NCI-H446 (cell line): ENCODE measurements at places on chromosomes 6 and 20.

DNA sequence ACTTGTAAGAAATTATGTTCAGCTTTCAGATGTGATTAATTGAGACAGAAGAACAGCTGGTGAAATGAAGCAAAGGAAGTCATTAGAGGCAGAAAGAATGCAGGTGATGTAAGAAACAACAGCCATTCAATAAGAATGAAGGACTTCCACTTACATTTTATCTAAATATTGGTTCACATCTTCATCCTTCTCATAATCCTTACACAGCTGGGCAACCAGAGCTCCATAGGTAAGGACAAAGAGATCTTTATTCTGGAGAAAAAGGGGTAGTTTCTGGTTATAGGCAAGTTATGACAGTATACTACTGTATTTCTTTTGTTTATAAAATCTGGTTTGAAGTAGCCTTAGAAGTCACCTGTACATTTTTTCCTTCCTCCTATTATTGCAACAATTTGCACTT lies 2.3 kb downstream of the TRAPPC3L start:
- DNase-seq = no peak

GRCh38 chr6:70398783-70399728 lies 14.3 kb upstream of the FAM135A start:
- no peak for DNase-seq

GRCh38 chr20:36279776-36280175 lies 26.4 kb upstream of the DLGAP4 start:
- DNase-seq = no peak

DNA sequence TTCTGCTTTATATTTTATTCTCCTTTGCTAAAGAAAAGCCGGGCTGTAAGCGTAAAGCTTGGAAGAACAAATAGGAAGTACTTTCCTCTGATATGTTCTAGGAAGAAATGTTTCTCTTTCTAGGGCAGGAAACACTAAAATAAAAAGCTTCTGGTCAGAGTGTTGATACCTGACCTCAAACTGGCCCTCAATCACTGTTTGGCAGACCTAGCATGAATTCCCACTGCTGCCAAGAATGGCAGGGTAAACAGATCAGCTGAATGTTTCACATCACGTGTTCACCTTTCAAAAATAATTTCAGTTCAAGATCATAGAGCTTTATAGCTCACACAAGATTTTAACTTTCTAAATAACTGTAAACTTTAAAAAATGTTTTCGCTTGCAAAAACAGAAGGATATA lies 2.9 kb downstream of the MPC1 start:
- DNase-seq = no peak

DNA sequence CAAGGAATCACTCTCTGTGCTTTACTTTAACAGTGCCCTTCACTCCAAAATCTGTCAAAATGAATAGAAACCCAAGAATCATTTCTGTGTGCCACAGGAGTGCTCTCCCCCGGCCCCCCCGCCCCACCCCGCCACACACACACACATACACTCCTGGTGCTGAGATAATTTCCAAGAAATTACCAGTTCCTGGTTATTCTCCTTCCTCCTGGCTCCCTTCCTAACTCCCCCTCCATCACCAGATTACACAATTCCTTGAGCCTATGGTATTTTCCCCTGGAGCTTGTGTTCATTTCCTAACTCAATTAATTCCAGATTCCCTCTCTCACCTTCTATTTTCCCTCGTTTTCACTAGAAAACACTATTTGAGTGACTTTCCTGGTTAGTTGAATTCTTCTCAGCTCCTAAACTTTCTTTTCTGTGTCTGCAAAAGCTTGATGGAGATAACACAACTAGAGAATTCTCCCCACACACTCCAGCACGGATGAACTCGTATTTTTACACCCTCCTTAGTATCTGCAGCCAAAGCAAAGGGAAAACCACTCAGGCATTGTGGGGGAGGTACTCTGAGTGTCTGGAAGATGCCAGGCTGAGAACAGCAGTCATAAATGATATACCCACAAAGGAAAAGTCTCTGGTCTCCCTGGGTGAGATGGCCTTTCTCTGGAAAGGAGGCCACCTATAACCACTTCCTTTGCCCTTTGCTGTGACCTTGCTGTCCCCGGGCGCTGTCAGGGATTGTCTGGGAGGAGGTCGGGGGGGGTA lies 1.9 kb upstream of the SLC24A3 start:
- DNase-seq = no peak

GRCh38 chr6:44147256-44147655 lies 11.4 kb upstream of the CAPN11 start:
- DNase-seq = no peak

DNA sequence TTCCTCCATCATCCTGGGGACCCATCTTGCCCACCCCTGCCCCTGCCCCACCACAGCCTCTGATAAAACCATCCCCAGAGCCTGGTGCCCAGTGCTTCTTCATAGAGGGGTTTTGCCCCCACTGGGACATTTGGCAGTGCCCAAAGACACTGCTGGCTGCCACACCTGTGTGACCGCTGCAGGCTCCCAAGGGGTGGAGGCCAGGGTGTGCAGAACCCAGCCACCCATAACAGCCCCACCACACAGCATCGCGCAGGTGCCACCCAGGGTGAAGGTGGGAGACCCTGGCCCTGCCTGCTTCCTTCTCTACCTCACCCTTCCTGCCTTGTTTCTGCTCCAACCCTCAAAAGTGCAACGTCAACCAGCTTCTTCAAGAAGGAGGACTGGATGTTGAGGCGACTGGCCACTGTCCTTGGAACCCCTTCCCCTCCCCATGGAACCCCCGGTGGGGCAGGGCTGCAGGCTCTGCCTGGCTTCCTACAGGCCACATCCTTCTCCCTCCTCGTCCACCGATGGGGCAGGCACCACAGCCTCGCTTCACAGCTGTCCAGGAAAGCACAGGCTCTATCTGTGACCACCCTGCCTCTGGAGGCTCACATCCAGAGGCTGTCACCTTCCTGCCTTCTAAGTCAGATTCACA lies 79.2 kb upstream of the MPC1 start:
- DNase-seq = no peak

DNA sequence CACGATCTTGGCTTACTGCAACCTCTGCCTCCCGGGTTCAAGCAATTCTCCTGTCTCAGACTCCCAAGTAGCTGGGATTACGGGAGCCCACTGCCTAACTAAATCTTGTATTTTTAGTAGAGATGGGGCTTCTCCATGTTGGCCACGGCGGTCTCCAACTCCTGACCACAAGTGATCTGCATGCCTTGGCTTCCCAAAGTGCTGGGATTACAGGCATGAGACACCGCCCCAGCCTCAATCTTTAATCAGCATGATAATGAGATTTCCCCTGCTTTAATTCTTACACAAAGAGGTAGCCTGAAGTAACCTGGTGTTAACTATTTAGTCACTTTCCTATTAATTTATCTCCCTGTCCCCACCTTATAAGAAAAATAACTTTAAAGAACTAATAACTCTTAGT lies 31.3 kb upstream of the TRDN start:
- DNase-seq = no peak

DNA sequence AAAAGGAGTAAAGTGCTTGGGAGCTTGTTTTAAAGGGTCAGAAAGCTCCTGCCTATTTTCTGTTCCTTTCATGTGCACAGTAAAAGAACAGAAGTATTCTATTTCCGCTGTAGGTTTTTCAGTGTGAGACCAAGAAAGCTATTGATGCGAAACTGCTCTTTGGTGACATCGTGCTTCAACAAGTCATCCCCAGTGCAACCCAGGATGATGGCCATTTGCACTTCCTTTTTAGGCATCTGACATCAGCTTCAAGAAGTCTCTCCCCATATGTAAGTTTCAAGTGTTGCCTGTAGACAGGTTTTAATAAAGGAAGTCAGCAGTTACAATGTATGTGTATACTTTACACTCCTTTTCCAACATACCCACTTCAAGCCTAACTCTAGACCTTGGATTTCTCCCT lies 131.6 kb downstream of the RFX6 start:
- DNase-seq = no peak

DNA sequence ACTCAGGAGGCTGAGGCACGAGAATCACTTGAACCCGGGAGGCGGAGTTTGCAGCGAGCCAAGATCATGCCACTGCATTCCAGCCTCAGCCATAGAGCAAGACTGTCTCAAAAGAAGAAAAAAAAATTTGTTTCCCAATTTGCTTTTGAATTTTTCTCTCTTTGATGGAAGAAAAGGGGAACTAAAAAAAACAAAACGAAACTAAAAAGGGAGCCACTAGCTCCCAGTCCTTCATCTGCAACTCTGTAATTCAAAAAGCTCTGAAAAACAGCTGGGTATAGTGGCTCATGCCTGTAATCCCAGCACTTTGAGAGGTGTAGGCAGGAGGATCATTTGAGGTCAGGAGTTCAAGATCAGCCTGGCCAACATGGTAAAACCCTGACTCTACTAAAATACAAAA lies 9.5 kb downstream of the OVOL2 start:
- DNase-seq = no peak

DNA sequence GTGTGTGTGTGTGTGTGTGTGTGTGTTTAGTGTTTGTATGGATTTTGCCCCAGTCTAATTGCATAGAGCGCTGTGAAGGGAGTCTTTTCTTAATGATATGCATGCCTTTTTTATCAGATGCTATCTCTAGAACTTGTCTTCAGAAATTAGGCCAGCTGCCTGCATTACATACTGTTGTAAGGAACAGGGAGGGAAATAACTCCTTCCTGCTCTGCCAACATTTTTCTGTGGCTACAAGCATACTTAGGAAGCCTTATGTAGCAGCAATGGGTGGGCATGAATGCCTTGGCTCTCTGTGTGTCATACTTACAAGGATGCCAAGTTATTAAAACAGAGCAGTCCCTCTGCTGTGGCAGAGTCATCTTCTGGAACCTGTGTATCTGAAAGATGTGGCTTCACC lies 8.0 kb upstream of the COL21A1 start:
- no peak for DNase-seq

- no peak for DNase-seq
Measured at GRCh38 chr20:59577037-59577808, 27.1 kb upstream of the PHACTR3 start.

- no peak for DNase-seq
Measured at GRCh38 chr6:111691345-111692225, 85.9 kb upstream of the TRAF3IP2 start.

DNA sequence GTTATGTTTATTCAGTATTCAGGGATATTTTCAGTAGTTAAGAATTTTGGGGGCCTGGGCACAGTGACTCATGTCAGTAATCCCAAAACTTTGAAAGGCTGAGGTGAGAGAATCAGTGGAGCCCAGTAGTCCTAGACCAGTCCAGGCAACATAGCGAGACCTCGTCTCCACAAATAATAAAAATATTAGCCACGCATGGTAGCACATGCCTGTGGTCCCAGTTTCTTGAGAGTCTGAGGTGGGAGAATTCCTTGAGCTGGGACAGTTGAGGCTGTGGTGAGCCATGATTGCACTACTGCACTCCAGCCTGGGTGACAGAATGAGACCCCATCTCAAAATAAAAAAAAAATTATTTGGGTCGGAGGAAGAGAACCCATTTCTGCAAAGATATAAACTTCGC lies 20.3 kb downstream of the ADGRG6 start:
- no peak for DNase-seq

GRCh38 chr6:95687839-95688238 lies 110.5 kb downstream of the MANEA start:
- DNase-seq = no peak

DNA sequence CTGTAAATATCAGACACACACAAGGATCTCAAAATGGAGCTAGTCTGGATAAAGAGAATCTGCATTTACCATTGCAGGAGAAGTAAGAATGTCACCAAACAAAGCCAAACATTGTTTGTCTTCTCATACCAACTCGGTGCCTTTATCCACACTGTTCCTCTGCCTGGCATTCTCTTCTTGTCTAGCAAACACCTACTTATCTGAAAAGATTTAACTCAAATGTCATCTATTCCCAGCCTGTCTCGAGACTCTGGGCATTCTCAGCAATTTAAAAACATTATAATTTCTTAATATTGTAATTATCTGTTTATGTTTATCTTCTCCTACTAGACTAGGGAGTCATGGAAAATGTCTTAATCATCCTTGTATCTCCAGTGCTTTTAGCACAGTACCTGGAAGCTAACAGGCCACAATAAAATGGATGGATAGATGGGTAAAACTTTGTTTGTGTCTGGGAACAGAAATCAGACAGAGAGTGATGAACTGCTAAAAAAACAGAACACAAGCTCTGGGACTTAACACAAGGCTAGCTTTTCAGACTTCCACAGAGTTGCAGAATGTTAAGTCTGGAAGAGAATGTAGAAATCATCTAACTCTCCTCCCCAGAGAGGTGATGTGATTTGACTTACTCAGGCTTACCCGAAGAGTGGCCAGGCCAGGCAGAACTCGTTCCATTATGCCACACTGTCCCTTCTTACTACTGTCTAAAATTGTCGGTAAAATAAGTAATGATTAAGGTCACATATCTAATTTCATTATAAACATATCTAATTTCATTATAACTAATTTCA lies 42.3 kb upstream of the FAM83C start:
- no peak for DNase-seq

DNA sequence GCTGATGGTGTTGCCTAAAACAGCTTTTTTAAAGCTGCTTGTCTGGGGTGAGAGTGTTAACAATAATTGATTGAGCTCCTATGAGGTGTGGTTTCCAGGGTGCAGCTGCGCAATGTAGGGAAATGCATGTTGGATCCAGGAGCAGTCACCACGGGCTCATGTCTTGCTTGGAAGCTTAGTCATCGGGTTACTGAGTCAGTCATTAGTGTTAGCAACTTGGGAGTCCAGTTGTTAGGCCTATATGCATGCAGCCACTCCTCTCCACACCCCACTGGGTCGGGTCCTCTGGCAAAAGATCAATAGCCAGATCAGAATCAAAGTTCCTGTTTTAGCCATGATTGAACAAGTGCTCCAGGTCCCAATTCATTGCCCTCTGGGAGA lies 271.7 kb upstream of the CHD6 start:
- no peak for DNase-seq

- no peak for DNase-seq
Measured at GRCh38 chr6:34233867-34234266, 2.8 kb upstream of the HMGA1 start.

- DNase-seq = peak; percentile 41
Measured at GRCh38 chr6:33719326-33719987, 8.0 kb upstream of the UQCC2 start.

GRCh38 chr20:52655395-52655794 lies 316.8 kb upstream of the TSHZ2 start:
- DNase-seq = no peak

- no peak for DNase-seq
Measured at GRCh38 chr6:149129371-149130077, 188.0 kb upstream of the TAB2 start.

DNA sequence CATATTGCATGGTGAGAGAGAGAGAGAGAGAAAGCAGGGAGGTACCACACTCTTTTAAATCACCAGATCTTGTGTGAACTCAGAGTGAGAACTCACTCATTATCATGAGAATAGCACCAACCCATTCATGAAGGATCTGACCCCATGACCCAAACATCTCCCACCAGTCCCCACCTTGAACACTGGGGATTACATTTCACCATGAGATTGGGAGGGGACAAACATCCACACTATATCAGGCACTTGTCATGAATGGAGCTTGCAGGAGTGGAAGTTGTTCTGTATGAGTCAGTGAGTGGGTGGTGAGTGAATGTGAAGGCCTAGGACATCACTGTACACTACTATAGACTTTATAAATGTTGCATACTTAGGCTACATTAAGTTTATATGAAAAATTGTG lies 47.7 kb upstream of the RNF182 start:
- no peak for DNase-seq
